Activated naive CD4-positive, alpha-beta T cell treated with anti-CD3 and anti-CD28 coated beads, Interleukin-2, amount 50 U/mL, for 72 hours (primary cell): ENCODE measurements at places on chromosomes 2 and 18.

DNA sequence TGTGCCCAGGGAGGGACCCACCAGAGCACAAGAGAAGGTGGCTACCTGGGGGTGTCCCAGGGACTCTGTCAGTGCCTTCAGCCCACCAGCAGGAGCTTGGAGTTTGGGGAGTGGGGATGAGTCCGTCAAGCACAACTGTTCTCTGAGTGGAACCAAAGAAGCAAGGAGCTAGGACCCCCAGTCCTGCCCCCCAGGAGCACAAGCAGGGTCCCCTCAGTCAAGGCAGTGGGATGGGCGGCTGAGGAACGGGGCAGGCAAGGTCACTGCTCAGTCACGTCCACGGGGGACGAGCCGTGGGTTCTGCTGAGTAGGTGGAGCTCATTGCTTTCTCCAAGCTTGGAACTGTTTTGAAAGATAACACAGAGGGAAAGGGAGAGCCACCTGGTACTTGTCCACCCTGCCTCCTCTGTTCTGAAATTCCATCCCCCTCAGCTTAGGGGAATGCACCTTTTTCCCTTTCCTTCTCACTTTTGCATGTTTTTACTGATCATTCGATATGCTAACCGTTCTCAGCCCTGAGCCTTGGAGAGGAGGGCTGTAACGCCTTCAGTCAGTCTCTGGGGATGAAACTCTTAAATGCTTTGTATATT lies 14.0 kb downstream of the ITM2C start:
- no peak for DNase-seq

GRCh38 chr18:73007195-73007914 lies 139.6 kb upstream of the NETO1 start:
- DNase-seq: no peak

GRCh38 chr18:26711756-26712155 lies 153.8 kb downstream of the AQP4 start:
- DNase-seq: no peak

GRCh38 chr2:239272626-239273025 lies 128.2 kb downstream of the HDAC4 start:
- no peak for DNase-seq

GRCh38 chr2:70141212-70141901 lies 49.5 kb downstream of the C2orf42 start:
- peak; percentile 80 for DNase-seq

- DNase-seq: no peak
Observed at GRCh38 chr2:101038455-101039255, 36.6 kb downstream of the RPL31 start.

DNA sequence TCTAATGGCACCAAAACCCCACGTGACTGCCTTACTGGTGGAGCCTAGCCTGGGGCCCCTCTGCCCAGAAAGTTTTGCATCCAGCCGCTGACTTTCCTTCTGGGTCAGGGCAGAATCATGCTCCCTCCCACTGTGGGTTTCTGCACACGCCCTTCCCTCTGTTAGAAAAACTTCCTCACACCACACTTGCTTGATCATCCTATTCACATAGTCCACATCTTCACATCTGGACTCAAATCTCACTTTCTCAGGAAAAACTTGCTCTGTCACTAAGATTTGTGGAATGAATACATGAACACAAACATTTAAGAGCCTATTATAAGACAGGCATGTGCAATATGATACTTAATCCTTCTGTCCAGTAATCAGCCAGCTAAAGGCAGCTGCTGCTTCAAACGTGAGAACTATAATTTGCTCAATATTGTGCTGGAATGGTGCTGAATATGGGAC lies 274.7 kb downstream of the RND3 start:
- DNase-seq: no peak
